ENCODE measurements at places on chromosomes 3 and 15. TPM values are rescaled to one million over a fixed set of nuclear protein-coding genes. Genes with fewer than 3 reads are reported as not detected.

The CASR gene
- total RNA-seq, result not detected

The SAMD7 gene
- not detected for total RNA-seq

The APEH gene
- 109 TPM for total RNA-seq

The CATSPER2 gene
- 0.37 TPM for total RNA-seq
